ENCODE measurements at places on chromosomes 3 and 15.

- no peak for DNase-seq
Measured at GRCh38 chr15:52233405-52233804, 42.2 kb upstream of the GNB5 start.

DNA sequence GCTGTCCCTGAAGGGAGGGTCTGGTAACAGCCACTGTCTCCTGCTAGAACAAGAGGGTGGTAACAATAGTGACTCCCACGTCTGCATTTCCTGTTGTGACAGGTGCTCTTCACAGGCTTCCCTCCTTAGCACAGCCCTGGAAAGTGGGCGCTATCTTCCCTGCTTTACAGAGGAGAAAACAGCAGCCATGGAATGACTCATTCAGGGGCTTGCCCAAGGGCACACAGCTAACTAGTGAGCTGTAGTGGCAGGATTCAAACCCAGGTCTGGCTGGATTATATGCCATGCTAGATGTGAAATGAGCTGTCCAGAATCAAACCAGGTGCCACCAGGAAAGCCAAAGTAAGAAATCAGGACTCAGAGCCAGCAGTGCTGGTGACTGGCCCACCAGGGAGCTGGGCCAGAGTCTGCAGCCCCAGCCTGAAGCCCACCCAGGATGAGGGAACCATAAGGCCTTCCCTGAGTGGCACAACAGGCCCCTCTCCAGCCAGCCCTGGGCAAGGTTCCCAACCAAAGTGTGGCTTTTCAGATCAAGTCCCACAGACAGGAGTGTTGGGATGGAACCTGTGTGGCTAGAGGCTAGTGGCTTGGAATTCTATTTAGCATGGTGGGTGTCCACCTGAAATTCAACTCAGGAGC is 102.4 kb downstream of the ETFA start:
- DNase-seq: no peak

DNA sequence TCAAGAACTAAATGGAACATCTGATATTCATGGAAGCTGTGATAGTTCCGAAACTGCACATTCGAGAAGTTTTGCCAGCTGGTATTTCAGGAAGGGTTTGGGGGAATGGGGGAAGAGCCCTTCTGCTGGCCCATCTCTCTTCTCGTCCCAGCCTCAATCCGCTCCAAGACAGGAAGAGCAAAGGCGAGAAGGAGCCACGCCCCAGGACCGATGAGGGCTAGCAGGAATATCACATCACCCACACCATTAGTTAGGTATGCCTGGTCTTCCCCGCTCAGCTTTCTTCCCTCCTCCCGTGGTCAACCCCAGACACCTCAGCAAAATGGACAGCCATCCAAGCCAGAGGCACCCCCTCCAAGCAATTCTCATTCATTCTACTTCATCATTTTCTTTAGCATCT is 14.9 kb upstream of the PCSK6 start:
- DNase-seq: no peak

DNA sequence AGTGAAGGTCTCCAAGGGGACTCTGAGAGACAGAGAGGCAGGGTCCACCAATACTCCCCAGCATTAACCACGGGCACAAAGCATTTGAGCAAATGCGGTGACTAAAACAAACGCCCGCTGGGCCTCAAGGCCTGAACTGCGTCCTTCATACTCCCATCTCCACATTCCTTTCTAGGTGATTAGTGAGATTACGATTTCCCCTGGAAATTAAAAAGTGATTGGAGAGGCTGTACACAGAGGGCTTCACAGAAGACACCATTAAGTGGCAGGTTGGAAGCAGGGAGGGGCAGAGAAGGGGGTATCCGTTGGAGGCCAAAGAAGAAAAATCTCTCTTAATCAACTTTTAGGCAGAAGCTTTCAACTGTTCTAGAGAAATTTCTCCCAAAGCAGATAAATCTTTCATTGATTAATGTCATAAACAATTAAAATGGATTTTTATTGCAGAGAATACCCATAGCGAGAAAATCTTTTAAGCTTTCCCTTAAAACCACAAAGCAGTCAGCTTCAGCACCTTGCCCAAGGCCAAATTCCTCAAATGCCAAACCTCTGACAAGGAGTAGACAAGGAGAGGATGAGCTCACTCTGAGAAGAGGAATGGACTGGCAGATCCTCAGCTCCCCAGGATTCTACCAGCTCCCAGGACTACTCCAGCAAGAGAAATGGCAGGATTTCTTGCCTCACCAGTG is 38.2 kb downstream of the MB21D2 start:
- DNase-seq: no peak

DNA sequence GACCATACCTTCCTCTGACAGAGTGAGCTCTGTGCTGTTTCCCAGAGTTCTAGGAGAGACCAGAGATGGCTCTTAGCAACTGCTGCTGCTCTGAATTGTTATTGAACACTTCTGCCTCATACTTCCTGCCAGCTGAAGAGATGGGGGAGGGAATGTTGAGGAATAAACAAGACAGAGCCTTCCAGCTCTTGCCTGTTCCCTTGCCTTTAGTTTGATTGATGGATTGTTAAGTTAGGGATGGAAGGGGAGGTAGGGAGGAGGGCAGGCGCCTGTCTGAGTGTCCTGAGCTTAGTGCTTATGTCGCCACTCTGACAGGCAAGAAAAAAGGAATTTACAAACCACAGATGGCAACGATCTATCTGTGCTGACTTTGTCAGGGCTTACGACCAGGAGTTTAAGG is 42.8 kb downstream of the ZNF609 start:
- no peak for DNase-seq

- no peak for DNase-seq
Measured at GRCh38 chr3:10700821-10701220, 115.2 kb upstream of the SLC6A11 start.

DNA sequence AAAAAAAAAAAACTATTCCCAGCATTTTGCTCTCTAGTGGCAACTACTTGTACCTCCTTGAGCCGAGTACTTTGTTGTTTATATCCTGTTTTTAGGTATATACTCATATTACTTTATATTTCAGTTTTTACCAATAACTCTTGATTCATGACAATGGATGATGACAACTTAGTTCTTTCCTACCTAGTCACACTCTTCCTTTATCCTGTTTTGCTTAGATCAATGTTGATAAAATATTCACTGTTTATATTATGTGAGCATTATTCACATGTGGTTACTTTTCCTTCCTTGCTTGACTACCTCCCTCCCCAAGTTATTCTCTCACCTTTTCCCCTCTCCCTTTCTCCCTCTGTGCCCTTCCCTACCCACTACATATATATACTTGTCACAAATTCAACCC is 53.7 kb downstream of the NKIRAS1 start:
- DNase-seq: no peak
